RPMI7951 (cell line): ENCODE measurements at places on chromosomes 7 and 10. TPM values are rescaled to one million over a fixed set of nuclear protein-coding genes. Genes with fewer than 3 reads are reported as not detected.
A peak's percentile ranks its signal among the peaks of the same experiment; 100 is the strongest.

Gene PCBD1
- total RNA-seq = 71.6 and 73.9 TPM in 2 replicates

Gene ITIH5
- total RNA-seq = 7.6 and 7.7 TPM in 2 replicates

- peak; percentile 18 for DNase-seq
Measured at GRCh38 chr10:29443745-29444523, 155.1 kb downstream of the LYZL1 start.

Gene OPALIN
- not detected in 2 replicates for total RNA-seq

Gene ZNF488
- 0.10 and 0.12 TPM in 2 replicates for total RNA-seq

GRCh38 chr7:67566101-67566500 is 569.5 kb downstream of the TYW1 start:
- no peak for DNase-seq

DNA sequence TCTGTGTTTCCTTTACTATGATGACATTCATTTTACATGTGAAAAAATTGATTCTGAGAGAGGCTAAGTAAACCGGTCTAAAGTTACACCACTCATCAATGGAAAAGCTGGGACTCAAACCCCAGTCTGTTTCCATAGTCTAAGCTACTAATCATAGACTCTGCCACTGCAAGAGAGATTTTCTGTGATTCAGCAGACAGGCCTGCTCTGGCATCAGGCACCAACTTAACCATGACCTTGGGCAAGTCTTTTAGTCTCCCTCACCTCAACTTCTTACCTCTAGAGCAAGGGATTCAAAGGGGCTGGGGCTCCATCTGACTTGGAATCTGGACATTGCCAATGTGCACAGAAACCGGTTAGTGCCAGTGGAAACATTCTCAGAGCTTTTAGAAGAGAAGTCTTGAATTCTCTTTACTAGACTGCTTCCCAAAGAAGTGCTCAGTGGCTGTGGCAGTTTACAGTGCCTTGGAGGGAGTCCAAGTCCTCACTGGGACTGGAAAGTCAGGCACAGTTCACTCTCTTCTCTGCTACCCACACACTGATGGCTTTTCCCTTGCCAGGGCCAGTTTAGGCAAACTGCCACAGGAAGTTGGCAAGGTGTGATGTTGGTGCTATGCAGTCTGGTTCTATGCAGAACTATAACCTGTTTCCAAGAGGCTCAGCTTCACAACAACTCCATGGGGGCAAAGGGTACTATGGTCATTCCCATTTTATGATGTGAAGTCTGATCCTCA is 4.5 kb upstream of the BLNK start:
- DNase-seq = no peak

Gene DRGX
- total RNA-seq = not detected in 2 replicates

DNA sequence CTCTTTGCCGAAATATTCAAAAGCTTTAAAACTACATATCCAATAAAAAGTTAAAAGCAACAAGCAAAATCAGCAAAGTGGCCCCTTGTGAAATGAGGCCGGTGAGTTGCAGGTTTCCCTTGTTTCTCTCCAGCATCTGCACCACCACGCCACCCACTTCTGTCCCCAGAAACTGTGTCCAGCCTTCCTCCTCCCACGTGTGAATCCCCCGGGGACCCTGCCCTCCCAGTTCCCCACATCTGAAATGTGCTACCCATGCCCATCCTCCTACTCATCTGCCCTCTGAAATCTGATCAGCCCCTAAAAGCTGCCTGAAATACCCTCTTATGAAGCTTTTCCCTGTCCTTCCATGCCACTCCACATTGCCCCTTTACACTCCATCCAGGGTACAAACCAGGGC is 3.8 kb downstream of the ALOX5 start:
- DNase-seq = no peak

GRCh38 chr7:157869793-157870192 is 533.0 kb downstream of the DNAJB6 start:
- DNase-seq = no peak

DNA sequence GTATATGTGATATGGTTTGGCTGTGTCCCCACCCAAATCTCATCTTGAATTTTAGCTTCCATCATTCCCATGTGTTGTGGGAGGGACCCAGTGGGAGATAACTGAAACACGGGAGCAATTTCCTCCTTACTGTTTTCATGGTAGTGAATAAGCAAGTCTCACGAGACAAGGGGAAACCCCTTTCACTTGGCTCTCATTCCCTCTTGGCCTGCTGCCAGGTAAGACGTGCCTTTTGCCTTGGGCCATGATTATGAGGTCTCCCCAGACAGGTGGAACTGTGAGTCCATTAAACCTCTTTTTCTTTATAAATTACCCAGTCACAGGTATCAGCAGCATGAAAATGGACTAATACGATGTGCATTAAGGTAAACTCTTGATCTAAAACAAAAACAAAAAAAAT is 357.1 kb upstream of the AOAH start:
- no peak for DNase-seq

DNA sequence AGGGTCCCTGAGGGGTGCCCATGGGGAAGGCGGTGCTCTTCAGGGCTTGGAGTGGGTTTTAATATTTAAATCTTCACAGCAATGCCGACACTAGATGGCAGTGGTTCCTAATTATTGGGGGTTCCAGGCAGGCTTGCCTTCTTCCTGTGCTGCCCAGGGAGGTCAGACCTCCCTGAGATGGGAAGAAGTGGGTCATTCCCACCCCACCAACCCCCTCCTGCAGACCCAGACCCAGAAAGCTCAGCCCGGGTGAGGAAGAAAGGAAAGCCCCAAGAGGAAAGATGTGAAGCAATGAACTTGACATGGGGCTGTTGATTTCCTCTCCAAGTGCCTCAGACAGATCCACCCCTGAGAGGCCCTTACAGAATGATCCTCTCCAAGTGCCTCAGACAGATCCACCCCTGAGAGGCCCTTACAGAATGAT is 85.1 kb upstream of the LANCL2 start:
- peak; percentile 73 for DNase-seq

Gene PNLIPRP2
- not detected in 2 replicates for total RNA-seq

GRCh38 chr10:116602648-116603400 is 12.1 kb downstream of the PNLIPRP1 start:
- DNase-seq = no peak

Gene LFNG
- 19.1 and 28.5 TPM in 2 replicates for total RNA-seq

DNA sequence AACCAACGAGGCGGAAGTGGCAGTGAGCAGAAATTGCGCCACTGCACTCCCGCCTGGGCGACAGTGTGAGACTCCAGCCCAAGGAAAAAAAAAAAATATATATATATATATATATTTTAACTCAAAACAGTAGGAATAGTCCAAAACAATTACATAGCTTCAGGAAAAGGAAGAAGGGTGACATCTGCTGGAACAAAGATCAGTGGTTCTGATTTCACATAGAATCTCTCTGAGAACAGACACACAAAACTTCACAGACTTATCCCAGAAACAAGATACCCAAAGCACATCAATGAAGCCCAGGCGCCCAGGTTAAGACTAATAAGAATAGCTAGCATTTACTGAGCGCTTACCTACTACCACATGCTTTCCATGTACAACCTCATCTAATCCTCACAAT is 45.0 kb downstream of the DNMBP start:
- peak; percentile 32 for DNase-seq

DNA sequence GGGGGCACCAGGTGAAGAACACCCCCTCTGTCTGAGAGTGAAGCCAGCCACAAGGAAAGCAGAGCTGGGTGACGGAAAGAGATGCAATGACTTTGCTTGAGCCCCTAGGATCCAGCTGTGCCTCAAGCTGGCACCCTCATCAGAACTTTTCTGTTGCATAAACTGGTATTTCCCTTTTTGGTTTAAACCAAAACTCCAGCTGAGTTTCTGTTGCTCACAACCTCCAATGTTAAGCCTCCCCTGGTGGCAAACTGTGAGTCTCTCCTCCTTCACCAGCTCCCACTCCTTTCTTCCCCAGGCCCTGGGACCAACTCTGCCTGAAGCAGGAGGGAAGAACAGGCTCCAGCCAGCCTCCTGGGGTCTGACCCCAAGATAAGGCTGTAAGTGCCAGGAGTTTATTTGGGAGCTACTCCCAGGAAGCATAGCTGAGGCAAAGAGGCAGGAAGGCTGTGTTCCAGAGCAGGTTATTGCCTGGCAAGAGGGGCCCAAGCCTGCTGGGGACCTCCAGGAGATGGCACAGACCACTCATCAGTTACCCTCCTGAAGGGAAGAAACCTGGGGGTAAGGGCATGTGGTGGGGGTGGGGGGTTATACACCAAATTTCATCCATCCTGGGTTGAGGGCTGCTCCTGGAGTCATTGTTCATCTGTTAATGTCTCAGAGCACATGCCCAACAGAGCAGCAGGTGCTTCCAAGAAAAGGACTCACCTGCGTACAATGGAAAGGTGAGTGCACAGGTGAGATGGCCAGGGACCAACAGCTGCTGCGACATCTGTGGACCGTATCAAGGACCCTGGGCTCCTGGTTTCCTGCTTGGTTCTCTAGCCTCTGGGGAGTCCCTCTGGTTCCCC is 73.3 kb upstream of the NANOS1 start:
- no peak for DNase-seq

DNA sequence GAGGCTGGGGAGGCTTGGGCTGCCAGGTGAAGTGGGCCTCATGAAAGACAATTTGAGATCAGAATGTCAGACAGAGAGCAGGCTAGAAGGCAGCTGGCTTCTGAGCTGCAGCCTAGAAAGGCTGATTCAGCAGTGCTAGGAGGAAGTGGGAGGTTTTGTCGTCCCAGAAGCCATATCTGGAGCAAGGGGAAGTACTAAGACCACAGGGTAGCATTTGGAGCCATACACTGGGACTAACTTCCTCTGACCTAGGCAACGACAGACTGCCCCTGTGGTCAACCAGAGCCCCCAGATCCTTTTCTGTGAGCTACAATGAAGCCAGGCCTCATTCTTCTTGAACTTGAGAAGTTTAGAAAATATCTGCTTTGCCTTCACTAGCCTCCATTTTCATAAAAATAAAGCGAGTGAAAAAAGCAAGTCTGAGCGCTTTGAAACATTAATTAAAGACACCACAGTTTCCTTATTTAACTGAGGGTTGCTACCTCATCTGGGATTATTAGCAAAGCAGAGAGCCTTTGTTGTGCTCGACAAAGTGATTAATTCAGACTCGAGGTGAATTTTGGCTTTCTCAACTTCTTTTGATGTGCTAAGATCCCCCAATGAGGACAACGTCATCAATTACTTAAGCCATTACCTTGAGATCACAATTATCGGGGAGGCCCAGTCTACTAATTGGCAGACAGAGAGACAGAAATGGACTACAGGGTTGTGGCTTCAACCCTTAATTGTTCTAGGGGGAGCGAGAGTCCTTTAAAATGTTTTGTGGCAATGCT is 26.6 kb downstream of the TBXAS1 start:
- DNase-seq = no peak

GRCh38 chr7:1872191-1873069 is 202.4 kb downstream of the ELFN1 start:
- no peak for DNase-seq

DNA sequence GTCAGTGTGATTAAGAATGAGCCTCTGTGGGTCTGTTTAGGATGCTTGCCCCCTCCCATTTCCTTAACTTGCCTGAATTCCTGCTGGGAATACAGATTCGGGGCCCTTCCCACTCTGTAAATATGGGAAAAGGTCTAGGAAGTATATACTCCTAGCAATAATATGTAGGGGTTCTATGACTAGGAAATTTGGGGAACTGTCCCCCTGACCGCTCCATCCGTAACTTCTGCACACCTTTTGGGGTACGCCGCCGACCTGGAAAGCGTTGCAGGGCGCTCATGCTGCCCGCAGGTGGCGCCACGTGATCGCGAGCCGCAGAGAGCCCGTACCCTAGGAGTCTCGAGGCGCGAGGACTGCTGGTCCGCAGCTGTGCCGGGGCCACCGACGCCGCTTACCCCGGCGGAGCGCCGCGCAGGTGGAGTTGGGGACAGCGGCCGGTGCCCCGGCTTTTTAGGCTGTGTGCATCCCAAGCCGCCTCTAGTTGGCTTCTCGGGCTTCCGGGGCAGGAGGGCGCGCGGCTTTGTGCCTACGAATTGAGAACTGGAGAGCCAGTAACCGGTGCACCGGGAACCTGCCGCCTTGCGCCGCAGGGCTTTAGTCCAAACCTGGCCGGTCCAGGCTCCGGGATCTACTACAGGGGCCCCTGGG is 656 bp upstream of the CNNM2 start:
- peak; percentile 59 for DNase-seq

- DNase-seq = no peak
Measured at GRCh38 chr7:99115379-99115778, 28.5 kb downstream of the SMURF1 start.

DNA sequence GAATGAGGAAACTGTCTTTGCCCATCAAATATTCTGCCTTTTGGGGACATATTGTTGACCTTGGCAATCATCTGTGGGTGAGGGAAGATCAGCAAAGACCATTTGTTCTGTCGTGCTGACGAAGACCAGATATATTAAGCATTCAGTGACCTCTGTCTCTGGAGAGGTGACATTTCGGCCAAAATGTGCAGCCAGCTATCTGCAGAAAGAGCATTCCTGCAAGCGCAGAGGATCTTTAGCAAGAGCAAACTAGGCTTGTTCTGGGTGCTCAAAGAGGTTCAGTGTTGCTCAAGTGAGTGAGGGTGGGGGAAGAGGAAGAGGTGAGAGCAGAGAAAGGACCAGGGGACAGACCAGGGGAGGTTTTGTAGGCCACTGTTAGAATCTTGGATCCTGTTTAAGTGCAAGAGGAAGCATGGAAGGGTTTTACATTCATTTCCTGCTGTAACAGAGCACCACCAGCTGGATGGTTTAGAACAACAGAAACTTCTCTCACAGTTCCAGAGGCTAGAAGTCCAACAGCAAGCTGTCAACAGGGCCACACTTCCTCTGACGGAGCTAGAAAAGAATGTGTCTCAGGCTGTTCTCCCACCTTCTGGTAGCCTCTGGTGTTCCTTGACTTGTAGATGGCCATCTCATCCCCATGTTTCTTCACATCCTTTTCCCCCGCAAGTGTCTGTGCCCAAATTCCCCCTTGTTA is 11.2 kb downstream of the C10orf120 start:
- peak; percentile 51 for DNase-seq

DNA sequence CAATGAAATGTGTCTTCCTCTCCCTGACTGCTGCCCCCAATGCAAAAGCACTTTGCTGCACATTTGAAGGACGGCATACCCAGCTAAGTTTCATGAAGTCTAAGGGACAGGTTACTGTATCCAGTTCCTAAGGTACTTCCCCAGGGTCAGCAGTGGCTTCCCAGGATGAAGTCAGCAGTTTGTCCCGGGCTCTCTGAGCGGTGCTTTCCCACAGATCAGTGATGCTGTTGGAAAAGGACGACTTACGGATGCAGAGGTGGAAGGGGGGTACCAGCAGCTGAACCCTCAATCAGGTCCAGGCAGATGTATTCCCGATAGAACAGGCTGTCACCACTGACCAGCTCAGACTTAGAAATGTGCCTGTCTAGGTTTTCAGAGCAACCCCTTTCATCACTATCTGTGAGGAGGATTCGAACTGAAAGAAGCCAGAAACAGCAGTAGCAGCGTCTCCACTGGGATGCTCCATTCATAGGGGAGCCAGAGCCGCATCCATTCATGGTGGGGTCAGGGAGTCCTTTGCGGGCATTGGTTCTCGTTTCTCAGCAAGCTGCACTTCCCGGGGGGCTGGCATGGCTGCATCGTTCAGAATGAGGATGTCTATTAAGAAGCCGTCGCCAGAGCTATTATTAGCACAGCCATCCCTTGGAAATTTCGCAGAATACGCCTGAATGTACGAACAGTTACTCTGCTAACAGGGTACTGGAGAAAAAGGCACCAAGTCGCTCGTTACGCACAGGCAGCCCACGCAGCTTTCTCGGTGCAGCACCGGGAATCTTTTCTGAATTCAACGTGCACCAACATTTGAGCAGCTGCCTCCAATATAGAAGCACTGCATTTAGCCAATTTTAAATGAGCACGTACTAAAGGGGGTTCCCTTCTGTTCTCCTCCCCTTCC is 303.7 kb downstream of the PRPF18 start:
- no peak for DNase-seq
